ENCODE measurements at places on chromosomes 2 and 18.

DNA sequence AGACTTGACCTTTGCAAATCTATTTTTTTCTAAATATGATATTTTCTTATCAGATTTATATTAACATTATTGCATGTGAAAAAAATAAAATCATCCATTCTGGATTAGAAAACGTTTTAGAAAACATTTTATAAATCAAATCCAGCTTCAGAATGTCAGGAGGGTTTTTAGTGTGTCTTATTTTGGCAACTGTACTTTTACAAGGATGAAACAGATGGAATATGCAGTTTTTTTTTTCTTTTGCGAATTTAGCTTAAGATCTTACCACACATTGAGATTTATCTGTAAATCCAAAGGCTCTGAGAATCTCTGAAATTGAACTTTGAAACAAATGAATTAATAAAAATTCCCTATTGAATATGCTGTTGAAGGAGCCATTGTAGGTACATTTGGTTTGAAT lies 36.7 kb downstream of the FAM171B start:
- DNase-seq = no peak

DNA sequence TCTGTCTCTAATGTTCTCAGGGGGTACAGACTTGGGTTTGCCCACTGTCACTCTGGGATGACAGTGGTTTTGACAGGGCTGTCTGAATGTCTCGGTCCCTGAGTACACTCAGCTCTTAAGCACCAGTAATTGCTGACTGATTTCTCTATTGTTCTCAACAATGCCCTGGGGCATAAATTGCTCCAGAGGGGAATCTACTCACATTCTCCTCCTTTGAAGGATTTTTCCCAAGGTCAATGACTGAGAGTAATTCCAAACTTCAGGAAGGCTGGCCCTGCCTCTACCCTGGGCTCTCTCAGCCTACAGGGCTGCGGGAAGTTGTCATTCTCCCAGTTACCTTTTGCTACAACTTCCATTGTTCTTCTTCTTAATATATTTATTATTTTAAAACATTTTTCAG lies 36.5 kb downstream of the MC2R start:
- no peak for DNase-seq

GRCh38 chr18:72652990-72653593 lies 109.0 kb upstream of the CBLN2 start:
- DNase-seq = peak; percentile 52

GRCh38 chr18:56473400-56474024 lies 164.9 kb downstream of the TXNL1 start:
- DNase-seq = no peak

DNA sequence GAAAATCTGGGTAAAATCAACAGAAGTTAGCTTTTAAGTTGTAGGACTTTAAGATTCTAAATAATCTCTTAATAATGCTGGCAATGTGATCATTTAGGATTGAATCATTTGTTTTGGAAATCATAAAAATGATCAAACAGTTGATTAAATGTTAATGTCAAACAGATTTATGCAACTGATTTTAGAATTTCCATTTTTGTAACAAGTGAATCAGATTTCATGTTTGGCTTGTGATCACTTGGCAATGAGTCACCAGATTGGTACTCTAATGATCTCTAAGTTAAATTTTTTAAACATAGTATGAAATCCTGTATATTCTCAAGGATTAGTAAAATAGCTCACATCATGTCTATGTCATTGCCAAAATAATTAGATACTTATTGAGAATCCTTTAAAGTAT lies 50.1 kb upstream of the UNC80 start:
- DNase-seq = peak; percentile 6

GRCh38 chr2:224764565-224765236 lies 48.5 kb upstream of the CCDC195 start:
- DNase-seq = no peak

- no peak for DNase-seq
Measured at GRCh38 chr2:123935405-123935804, 89.7 kb upstream of the CNTNAP5 start.

GRCh38 chr2:145653553-145653952 lies 1133.6 kb upstream of the ZEB2 start:
- DNase-seq = no peak

DNA sequence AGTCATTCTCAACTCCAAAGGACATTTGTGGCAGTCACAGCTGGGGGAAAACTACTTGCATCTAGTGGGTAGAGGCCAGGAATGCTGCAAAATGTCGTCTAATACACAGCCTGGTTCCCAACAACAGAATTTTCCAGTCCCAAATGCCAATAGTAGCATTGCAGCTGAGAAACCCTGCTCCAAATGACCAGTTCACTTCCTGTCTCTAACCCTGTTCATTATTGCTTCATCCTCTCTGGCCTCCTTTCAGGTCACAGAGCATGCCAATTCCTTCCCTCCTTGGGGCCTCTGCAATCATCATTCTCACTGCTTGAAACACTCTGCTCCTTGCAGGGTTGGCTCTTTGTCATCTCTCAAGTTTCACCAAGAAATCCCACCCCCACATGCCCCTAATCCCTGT lies 139.1 kb downstream of the IRS1 start:
- peak; percentile 95 for DNase-seq

DNA sequence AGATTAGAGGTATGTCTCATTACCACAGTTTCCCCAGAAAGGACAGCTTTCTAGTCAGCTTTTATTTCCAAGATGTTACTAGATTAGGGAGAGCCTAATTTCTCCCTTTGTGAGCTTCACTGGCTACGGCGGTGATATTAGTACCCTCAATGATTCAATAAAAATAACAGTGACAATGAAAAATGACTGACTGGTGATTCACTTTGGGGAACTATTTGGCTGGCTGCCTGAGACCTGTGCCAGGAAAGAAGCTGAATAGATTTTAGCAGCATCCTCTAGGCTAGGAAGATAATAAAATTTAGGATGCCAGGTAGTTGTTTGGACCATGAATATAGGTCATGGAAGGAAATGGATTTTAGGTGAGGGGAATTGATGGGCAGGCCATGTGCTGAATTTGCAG lies 178.7 kb downstream of the FMNL2 start:
- DNase-seq = peak; percentile 65

GRCh38 chr2:151200844-151201243 lies 60.8 kb downstream of the RBM43 start:
- DNase-seq = no peak

- DNase-seq = no peak
Measured at GRCh38 chr2:174553811-174554493, 43.7 kb downstream of the WIPF1 start.

DNA sequence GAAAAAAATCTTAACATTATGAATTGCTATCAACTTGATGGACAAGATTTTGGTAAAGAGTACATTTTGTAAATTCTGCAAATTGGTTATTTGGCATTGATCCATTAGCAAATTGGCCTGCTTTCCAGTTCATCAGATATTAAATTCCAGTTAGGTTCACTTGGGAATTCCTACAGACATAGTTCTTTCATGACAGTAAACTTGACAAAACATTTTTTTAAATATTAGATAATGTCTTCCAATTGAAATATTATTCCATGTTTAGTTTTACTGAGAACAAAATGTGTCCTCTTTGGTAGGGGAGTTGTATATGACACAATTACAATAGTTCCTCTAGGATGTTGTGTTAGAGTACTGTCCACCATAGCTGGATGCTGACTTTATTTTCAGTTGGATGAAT lies 141.9 kb downstream of the LCLAT1 start:
- DNase-seq = no peak

DNA sequence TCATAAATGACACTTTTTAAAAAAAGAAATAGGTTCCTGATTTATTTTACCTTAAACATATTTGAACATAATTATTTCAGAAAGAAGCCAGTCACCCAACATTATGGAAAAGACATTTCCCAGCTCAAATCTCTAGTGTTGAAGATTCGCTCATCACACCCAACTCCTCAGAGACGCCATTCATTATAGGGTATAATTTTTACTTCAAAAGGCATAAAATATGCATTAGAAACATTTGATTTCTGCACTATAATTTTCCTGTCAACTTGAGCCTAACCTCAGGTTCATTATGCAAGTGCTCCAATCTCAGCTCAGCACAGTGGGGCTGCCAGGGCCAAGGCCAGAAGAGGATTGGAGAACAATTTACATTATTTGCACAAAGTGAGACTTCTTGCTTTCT lies 58.8 kb upstream of the TTN start:
- DNase-seq = no peak

DNA sequence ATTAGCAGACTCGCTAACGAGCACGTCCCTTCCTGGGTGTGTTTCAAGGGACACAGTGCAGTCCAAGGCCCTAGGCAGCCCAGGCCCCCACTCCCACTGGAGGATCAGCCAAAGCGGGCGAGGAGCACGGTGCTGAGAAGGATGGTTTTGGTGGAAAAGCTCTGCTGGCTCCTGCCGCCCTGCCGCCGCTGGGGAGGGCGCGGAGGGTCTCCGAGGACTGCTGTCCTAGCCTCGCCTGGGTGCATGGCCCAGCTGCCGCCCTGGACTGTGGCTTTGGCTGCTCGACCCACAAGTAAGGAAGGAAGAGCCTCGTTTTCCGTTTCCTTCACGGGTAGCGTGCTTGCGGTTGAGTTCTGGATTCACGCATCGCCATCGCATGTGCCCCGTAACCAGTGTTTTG lies 79.9 kb downstream of the MTCL1 start:
- no peak for DNase-seq

GRCh38 chr2:21165350-21165749 lies 41.6 kb downstream of the TDRD15 start:
- peak; percentile 3 for DNase-seq

GRCh38 chr18:50711386-50711785 lies 108.4 kb downstream of the MRO start:
- no peak for DNase-seq

GRCh38 chr18:80159713-80160636 lies 50.9 kb downstream of the ADNP2 start:
- no peak for DNase-seq

- peak; percentile 55 for DNase-seq
Measured at GRCh38 chr2:171410624-171411023, 23.2 kb downstream of the METTL8 start.

DNA sequence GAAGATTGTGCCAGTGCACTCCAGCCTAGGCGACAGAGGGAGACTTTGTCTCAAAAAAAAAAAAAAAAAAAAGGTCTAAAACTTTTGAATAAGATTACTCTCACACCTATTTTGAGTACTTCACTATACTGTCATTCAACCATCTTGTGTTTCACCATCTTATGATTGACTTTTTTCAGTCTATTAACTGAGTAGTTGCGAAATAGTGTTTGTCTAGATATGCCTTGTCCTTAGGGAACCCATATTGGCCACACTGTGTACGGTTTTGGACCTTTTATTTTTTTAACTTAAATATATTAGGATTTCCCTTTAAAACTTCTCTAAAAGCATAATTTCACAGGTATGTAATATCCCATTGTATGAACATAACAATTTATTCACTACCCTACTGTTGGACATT lies 72.3 kb downstream of the ALMS1 start:
- no peak for DNase-seq

DNA sequence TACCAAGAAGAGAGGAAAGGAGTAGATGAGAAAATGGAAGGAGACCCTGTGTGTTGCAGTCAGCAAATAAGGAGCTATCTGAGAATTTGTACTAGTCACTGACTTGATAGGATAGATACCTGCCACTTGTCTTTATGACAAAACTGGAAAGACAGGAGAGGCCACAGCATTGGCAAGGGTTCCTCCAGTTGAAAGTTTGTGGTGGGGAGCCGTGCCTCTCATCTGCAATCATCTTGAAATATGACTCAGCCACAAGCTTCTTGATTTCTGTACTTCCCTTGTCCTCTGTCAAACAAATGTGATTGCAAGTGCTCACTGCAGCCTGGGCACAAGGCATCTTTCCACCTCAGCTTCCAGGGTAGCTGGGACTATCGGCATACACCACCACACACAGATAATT lies 99.1 kb downstream of the GREB1L start:
- no peak for DNase-seq

GRCh38 chr18:12046751-12047335 lies 46.8 kb upstream of the ANKRD62 start:
- DNase-seq = no peak

GRCh38 chr18:54250846-54251261 lies 18.5 kb upstream of the POLI start:
- DNase-seq = peak; percentile 67

DNA sequence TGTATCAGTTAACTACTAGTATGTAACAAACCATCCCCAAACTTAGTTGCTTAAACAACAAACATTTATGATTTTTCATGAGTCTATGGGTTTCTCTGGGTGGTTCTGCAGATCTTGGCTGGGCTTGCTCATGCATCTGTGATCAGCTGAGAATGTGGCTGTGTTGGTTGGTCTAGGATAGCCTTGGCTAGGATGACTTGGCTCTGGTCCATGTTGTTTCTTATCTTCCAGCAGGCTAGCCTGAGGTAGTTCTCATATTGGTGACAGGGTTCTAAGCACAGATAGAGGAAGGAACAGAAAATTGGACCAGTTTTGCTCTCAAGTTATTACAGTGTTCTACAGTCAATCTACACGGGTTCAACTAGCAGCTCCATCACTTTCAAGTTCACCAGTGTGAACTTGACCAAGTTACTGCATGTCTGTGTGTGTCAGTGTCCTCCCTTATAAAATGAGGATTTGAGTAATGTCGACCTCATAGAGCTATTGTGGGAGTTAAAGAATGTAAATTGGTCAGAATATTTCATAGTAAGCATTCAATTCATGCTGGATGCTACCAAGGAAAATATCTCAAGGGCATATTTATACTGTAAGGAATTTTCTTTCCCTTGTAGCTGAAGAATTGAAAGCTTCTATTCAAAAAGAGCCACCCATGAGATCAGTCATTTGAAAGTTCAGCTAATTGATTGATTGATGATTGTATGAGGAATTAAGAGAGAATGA lies 65.3 kb downstream of the MYO3B start:
- DNase-seq = no peak

DNA sequence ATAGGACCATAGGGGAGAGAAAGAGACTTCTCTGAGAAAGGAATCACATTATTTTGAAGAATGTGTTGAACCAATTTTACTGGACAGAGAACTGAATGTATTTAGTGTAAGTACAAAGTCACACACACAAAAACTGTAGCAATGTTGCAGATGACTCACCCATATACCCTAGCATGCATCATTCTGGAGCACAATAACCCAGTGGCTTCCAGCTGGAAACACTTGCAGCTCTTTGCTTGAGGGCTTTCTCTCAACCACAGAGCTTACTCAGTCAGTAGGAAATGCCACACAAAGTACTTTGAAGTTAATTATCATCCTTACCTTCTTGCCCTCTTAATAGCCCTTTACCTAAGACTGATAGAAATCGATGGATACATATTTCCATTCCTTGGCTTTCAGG lies 760.0 kb upstream of the FSHR start:
- DNase-seq = peak; percentile 99

GRCh38 chr2:134783912-134784311 lies 54.5 kb upstream of the ACMSD start:
- no peak for DNase-seq

DNA sequence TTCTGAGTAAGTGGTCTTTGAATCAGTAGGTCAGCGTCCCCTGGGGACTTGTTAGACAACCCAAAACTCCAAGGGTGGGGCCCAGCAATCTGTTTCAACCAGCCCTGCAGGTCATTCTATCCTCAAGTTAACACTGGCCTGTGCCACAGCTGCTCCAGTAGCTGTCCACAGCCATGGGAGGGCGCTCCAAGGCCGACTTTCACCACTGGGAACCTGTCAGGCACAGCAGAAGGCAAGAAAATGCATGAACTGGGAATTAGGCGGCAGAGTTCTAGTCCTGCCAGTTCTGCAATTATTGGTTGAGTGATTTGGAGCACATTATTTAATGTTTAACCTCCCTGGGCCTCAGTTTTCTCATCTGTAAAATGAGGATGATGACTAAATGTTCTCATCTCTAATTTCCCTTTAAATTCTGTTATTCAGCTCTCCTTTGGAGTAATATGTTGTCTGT lies 17.4 kb upstream of the MRPL33 start:
- DNase-seq = peak; percentile 75

- no peak for DNase-seq
Measured at GRCh38 chr2:39080152-39080551, 40.7 kb downstream of the SOS1 start.
